Activated T-cell treated with anti-CD3 and anti-CD28 coated beads, Interleukin-2, amount 50 U/mL, for 72 hours (primary cell): ENCODE measurements at places on chromosomes 7 and 10. TPM values are rescaled to one million over a fixed set of nuclear protein-coding genes. Genes with fewer than 3 reads are reported as not detected.

Gene AKR1C2
- total RNA-seq = not detected

Gene HTR5A
- not detected for total RNA-seq

Gene OR2A1
- not detected for total RNA-seq

Gene PNLIPRP2
- not detected for total RNA-seq

Gene UNC5B
- 0.12 TPM for total RNA-seq

Gene ACTL6B
- total RNA-seq = not detected

DNA sequence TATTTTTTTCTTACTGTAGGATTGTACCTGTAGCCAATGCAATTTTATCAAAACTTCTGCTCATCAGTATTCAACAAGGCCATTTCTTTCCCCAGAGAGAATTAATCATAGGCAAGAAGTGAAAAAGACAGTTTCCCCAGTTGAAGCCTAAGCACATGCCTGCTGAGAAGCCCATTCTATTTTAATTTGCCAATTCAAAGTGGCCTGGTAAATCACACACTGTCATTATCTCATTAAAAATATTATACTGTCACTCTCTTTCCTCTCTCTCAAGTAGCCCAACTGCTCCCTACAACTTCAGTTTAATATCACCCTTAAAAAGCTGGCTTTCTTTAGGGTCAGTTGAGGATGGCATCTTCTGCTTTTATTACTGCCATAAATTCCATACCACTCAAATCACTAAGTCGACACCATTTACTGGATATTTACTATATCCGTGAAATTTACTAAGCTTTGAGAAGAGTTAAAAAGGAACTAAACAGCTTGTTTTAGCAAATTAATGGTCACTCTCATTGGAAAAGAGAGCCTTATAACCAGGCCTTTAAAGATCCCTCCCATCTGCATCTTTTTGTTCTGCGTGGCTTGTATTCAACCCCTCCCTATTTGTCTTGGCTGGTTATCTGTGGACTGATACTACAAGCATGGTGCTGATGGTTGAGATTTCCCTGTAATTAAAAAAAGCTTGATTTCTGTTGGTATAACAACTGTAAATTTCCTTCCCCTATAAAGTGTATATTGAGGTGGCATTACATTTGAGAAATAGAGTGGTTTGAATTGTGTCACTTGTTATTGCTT is 30.6 kb downstream of the COL28A1 start:
- DNase-seq = no peak
- no peaks in the 10 kb centered on the region for H3K27me3 ChIP-seq
- no peak overlapping the region for H3K27ac ChIP-seq

GRCh38 chr7:66627151-66627681 is 1.5 kb upstream of the KCTD7 start:
- no peaks in the 10 kb centered on the region for H3K27me3 ChIP-seq
- H3K27ac ChIP-seq = no peak overlapping the region
- H3K4me3 ChIP-seq = peak overlapping the region; percentile 76
- DNase-seq = no peak

GRCh38 chr10:24128066-24128730 is 80.7 kb upstream of the KIAA1217 start:
- H3K36me3 ChIP-seq = no peaks in the 10 kb centered on the region
- H3K4me3 ChIP-seq = no peak overlapping the region
- DNase-seq = no peak
- H3K27me3 ChIP-seq = no peaks in the 10 kb centered on the region

GRCh38 chr10:14693891-14694290 is 80.8 kb downstream of the FAM107B start:
- H3K27ac ChIP-seq = no peak overlapping the region
- H3K36me3 ChIP-seq = no peaks in the 10 kb centered on the region
- no peaks in the 10 kb centered on the region for H3K27me3 ChIP-seq
- DNase-seq = no peak
- peaks cover 17% of the 10 kb centered on the region for H3K4me1 ChIP-seq

- no peak for DNase-seq
- no peak overlapping the region for H3K4me3 ChIP-seq
- no peaks in the 10 kb centered on the region for H3K4me1 ChIP-seq
- H3K27me3 ChIP-seq = peaks cover 67% of the 10 kb centered on the region
- H3K36me3 ChIP-seq = peaks cover 2% of the 10 kb centered on the region
- no peak overlapping the region for H3K27ac ChIP-seq
These were observed 12.2 kb upstream of the FEZF1 start for GRCh38 chr7:122316467-122317388.

- no peak for DNase-seq
- H3K27ac ChIP-seq = no peak overlapping the region
- H3K36me3 ChIP-seq = no peaks in the 10 kb centered on the region
- H3K4me3 ChIP-seq = no peak overlapping the region
- H3K4me1 ChIP-seq = peaks cover 13% of the 10 kb centered on the region
These were observed 3.0 kb downstream of the TBATA start for GRCh38 chr10:70782086-70782745.

- no peaks in the 10 kb centered on the region for H3K36me3 ChIP-seq
- no peak overlapping the region for H3K4me3 ChIP-seq
- DNase-seq = no peak
- H3K4me1 ChIP-seq = no peaks in the 10 kb centered on the region
- H3K27me3 ChIP-seq = peaks cover 26% of the 10 kb centered on the region
These were observed 156.6 kb downstream of the ADRA2A start for GRCh38 chr10:111233439-111233838.

- DNase-seq = no peak
- peaks cover 2% of the 10 kb centered on the region for H3K36me3 ChIP-seq
- no peaks in the 10 kb centered on the region for H3K27me3 ChIP-seq
- H3K4me1 ChIP-seq = no peaks in the 10 kb centered on the region
- H3K4me3 ChIP-seq = no peak overlapping the region
- no peak overlapping the region for H3K27ac ChIP-seq
These were observed 804.8 kb upstream of the IGFBP3 start for GRCh38 chr7:46725838-46726237.

DNA sequence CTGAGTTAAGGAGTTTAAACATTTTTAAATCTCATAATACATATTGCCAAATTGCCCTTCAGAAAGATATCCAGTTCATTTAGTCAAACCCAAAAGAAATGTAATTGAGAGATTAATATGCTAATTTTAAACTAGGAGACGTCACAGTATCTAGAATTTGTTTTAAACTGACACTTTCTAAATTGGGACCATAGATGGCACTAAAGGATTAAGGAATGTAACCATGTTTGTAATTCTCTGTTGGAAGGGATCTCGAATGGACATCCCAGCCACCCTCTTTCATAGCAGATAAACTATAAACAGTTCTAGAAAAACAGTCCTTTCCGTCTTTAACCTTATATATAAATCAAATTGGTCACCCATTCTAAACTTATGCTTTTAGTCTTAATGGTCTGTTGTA is 30.0 kb upstream of the SAMD9L start:
- H3K4me3 ChIP-seq = no peak overlapping the region
- H3K4me1 ChIP-seq = no peaks in the 10 kb centered on the region
- no peak overlapping the region for H3K27ac ChIP-seq
- H3K36me3 ChIP-seq = no peaks in the 10 kb centered on the region

DNA sequence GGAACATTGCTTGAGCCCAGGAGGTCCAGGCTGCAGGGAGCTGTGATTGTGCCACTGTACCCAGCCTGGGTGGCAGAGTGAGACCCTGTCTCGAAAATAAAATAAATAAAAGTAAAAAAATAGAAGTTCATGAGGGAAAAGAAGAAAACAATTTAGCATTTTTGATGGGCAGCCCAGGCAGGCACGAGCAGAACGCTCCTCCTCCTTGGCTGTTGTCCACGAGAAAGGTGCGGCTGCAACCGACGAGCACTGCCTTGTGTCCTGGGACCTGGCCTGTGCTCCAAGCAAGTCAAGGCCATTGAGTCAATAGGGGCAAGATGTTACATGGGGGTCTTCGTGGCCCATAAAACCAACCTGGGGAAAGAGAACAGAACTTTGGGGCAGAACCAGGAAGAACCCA is 25.6 kb downstream of the EBF3 start:
- H3K4me3 ChIP-seq = no peak overlapping the region
- no peaks in the 10 kb centered on the region for H3K36me3 ChIP-seq
- no peaks in the 10 kb centered on the region for H3K4me1 ChIP-seq
- H3K27me3 ChIP-seq = peaks cover 5% of the 10 kb centered on the region
- no peak overlapping the region for H3K27ac ChIP-seq
- no peak for DNase-seq

DNA sequence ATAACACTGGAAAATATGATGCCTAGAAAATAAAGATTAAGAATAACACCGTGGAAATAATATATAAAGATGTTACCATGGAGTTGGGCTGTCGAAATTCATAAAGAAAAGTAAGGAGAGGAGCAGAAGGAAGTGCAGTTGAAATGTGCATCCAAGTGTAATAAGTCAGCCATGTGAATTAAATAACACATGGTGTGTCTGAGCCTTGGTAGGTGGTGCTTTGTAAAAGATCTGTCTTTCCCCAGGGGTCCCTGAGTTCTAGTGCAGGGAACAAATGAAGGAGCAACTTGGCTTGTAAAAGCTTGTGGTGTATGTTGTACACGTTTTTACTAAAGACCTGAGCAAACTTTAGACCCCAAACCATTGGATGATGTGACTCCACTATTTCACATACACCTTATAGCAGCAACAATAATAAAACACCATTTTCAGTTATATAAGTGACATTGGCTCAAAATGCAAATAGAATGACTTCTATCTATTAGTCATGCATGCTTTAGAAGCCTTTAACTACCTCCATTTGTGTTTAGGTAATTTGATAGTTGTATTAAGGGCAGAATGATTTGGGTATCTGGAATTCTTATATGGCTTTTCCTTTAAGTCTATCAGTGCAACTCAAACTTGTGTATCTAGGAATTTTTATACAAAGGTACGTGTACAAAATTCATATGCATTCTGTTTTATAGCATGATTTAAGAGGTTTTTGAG is 11.3 kb downstream of the STARD3NL start:
- DNase-seq = no peak
- H3K4me3 ChIP-seq = no peak overlapping the region
- no peaks in the 10 kb centered on the region for H3K36me3 ChIP-seq

DNA sequence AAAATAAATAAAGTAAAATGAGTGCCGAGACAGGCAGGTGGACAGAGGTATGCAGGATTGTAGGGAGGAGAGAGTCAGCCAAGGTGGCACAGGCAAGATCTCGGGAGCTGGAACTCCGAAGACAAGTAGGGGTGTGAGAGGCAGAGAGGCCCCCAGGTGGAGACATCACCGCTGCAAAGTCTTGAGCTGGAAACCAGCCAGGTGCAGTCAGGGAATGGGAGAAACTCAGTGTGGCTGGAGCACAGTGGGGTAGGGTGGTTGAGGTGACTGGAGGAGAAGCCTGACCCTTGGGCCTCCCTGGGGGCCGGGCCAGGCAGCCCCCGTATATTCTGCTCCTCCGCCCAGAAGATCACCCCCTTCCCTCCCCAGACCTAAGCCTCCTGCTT is 4.2 kb downstream of the EPHB4 start:
- H3K4me1 ChIP-seq = peaks cover 16% of the 10 kb centered on the region
- H3K36me3 ChIP-seq = peaks cover 3% of the 10 kb centered on the region
- no peak for DNase-seq
- H3K27me3 ChIP-seq = peaks cover 26% of the 10 kb centered on the region
- no peak overlapping the region for H3K27ac ChIP-seq

- H3K36me3 ChIP-seq = no peaks in the 10 kb centered on the region
- no peak overlapping the region for H3K27ac ChIP-seq
- H3K27me3 ChIP-seq = no peaks in the 10 kb centered on the region
- no peak for DNase-seq
These were observed 20.6 kb upstream of the PWWP2B start for GRCh38 chr10:132376394-132376851.

DNA sequence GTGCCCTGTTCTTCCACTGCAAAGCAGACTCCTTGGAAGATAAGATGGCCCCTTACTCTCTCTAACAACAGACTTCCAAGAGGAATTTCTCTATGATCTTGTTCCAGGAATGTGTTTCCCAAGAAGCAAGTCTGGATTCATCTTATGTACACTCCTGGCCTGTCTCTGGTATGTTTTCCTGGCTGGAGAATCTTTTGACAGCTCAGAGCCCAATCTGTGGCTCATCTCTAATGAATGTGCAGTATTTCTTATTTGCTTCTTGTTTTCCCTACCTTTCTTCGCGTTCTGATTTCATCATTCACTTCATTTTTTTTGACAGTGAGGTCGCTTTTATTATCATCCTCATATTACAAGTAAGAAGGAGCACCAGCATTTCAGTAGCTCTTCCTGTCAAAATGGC is 53.0 kb upstream of the PITRM1 start:
- no peak for DNase-seq
- peaks cover 2% of the 10 kb centered on the region for H3K36me3 ChIP-seq
- no peak overlapping the region for H3K4me3 ChIP-seq
- peaks cover 8% of the 10 kb centered on the region for H3K27me3 ChIP-seq
- H3K4me1 ChIP-seq = no peaks in the 10 kb centered on the region

DNA sequence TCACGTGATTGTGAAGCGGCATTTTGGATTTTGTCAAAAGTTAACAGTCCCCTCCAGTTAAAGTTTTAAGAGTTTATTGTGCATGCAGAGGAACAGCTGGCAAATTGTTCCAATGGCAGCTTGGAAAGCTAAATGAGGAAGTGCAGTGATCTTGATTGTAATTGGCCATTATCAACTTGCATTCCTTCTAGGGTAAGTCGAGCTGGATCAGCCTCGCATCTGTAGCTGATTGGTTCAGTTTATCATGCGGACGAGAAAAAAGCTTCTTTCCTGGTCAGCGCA is 566 bp downstream of the ZNF789 start:
- DNase-seq = no peak
- peak overlapping the region; percentile 100 for H3K4me3 ChIP-seq
- H3K27me3 ChIP-seq = no peaks in the 10 kb centered on the region

GRCh38 chr10:97019213-97019844 is 166.4 kb downstream of the SLIT1 start:
- no peak for DNase-seq
- peaks cover 30% of the 10 kb centered on the region for H3K4me1 ChIP-seq
- no peaks in the 10 kb centered on the region for H3K27me3 ChIP-seq
- no peak overlapping the region for H3K4me3 ChIP-seq

- no peak overlapping the region for H3K27ac ChIP-seq
- H3K4me1 ChIP-seq = no peaks in the 10 kb centered on the region
- H3K36me3 ChIP-seq = no peaks in the 10 kb centered on the region
These were observed 41.7 kb downstream of the SP8 start for GRCh38 chr7:20744954-20745446.
